ENCODE measurements at places on chromosomes 7 and 10. TPM values are rescaled to one million over a fixed set of nuclear protein-coding genes. Genes with fewer than 3 reads are reported as not detected.

- DNase-seq, result no peak
Observed at GRCh38 chr10:107971411-107971810, 806.9 kb upstream of the SORCS1 start.

DNA sequence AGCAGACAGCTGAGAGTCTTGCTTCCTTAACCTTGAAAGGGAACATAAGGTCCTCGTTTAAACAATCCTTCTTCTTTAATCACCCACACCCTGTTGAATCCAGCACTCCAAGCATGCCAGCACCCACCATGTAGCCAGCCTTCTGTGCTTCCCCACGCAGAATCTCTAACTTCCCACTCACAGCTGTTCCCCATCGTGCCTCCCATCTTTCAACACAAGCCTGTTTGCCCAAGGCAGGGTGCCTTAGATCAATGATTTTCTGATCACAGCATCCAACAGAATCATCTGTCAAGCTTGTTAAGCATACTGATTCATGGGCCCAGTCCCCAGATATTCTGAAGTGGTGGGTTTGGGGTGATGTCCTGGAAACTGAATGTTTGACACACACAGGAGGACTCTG, 530.8 kb downstream of the SH2D4B start:
- DNase-seq, result no peak

GRCh38 chr7:30433082-30433481, 45.5 kb downstream of the NOD1 start:
- DNase-seq, result peak; percentile 46

- DNase-seq, result no peak
Observed at GRCh38 chr10:50394832-50395231, 143.5 kb upstream of the ASAH2 start.

Gene COL28A1
- total RNA-seq, result 1.9 TPM

Gene SH2D4B
- total RNA-seq, result not detected
